ENCODE measurements at places on chromosomes 3 and 15.

DNA sequence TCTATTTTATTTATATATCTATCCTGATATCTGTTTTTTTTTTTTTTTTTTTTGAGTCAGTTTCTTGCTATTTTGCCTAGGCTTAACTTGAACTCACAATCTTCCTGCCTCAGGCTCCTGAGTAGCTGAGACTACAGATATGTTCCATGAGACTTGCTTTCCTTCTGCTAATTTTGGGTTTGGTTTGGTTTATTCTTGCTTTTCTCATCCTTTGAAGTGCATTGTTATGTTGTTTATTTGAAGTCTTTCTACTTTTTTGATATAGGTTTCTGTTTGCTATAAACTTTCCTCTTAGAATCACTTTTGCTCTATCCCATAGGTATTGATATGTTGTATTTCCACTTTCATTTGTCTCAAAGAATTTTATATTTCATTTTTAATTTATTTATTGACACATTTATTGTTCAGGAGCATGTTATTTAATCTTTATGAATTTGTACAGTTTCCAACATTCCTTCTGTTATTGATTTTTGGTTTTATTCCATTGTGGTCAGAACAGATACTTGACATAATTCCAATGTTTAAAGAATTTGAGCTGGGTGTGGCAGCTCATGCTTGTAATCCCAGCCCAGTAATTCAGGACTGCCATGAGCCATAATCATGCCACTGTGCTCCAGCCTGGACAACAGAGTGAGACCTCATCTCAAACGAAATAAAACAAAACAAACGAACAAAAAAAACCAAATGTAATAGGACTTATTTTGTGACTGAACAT, 62.3 kb upstream of the PLSCR4 start:
- DNase-seq = no peak

DNA sequence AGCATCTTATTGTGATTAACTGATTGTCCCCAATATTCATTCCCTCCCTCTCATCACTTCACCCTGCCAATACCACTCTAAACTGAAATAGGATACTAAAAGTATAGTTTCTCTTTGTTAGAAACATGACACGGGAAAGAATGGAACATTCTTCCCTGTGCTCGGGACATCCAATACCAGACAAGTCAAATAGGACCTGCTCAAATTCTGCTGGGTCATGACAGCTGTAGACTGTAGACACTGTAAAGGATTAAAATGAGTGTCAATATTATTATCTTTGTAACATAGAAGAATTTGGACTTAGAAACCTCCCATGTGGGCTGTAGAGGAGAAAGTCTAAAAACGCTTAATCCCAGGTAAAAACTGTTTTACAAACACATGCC, 315.0 kb upstream of the NR2E3 start:
- no peak for DNase-seq

DNA sequence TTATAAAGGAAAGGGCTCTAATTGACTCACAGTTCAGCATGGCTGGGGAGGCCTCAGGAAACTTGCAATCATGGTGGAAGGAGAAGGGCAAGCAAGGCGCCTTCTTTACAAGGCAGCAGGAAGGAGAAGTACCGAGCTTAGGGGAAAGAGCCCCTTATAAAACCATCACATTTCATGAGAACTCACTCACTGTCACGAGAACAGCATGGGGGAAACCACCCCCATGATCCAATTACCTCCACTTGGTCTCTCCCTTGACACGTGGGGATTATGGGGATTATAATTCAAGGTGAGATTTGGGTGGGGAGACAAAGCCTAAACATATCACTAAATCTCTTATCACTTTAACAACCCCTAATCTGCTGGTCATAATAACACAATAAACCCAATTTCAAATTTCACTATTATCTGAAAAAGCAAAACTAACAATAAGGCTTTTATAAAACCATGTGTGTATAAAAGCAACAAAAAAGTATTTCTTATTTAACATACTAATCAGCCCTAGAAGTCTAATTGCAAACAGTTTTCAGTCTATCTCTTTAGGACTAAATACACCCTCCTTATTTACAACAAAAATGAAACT, 43.2 kb downstream of the SCAPER start:
- DNase-seq = no peak

DNA sequence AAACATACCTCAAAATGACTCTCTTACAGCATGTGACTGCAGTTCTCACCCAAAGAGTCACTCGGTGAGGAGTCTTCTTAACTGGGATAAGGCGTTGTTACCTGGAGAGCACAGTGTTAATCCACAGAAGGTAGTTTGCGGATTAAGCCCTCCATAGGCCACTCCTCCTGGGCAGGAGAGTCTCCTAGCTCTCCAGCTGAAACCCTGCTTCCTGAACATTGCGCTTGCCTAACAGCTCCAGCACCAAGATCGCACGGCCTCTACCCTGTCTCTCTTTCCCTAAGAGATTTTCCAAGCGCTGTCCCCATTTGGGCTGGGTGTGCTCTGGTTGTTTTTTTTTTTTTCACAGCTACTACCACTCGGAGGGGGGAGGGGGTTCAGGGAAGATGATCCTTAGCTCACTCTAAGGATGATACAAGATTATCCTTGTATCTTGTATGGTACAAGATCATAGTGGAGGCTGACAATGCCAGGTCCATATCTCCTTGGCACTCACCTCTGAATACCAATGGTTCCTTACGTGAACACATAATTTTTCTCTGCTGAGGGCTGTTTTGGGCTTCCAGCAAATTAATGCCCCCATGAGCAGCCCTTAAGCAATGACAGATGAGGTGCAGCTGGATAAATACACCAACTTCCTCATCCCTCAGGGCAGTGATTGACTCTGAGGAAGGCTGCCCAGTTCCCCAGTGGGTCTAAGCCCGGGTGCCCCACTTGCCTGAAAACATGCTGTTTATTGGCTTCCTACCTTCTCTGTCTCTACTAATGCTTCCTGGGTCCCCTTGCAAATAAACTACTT, 185.2 kb upstream of the TSC22D2 start:
- DNase-seq = no peak

- DNase-seq = no peak
Observed at GRCh38 chr3:197394464-197395321, 96.3 kb upstream of the DLG1 start.
